ENCODE measurements at places on chromosomes 12 and 14. TPM values are rescaled to one million over a fixed set of nuclear protein-coding genes. Genes with fewer than 3 reads are reported as not detected.

The TAS2R30 gene
- total RNA-seq: 1.7 TPM

The IQSEC3 gene
- total RNA-seq: 1.6 TPM

- no peak for DNase-seq
Observed at GRCh38 chr12:1966561-1967226, 37.6 kb downstream of the DCP1B start.

- DNase-seq: no peak
Observed at GRCh38 chr14:99179946-99180345, 92.1 kb downstream of the BCL11B start.

GRCh38 chr14:22384167-22384549 lies 204.9 kb downstream of the DAD1 start:
- DNase-seq: no peak

Measured in mucosa of gallbladder (tissue), 1 donor.